Stimulated activated CD4-positive, alpha-beta T cell treated with anti-CD3 and anti-CD28 coated beads, Interleukin-15, amount 100 ng/mL, for 1 hour (primary cell): ENCODE measurements at places on chromosomes 6 and 20.

DNA sequence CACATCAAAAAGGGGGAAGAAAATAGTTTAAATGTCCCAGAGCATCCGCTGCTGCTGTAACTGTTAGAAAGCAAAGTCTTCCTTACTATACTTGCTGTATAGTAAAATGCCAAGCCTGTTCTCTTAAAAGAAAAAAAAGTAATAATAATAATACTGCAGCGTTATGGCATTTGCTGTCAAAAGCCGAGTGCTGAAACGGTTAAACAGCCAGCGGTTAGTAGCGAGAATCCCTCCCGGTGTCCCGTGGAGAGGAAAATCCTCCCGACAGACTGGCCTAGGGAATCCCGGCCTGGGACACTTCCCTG, 19.5 kb upstream of the NFATC2 start:
- DNase-seq = no peak

GRCh38 chr20:49833483-49833882, 20.9 kb downstream of the SLC9A8 start:
- DNase-seq = no peak

GRCh38 chr20:21936261-21936660, 230.8 kb downstream of the PAX1 start:
- DNase-seq = no peak

- no peak for DNase-seq
These were observed 131.8 kb downstream of the SLC23A2 start for GRCh38 chr20:4869290-4870193.

- DNase-seq = no peak
These were observed 61.6 kb downstream of the SRC start for GRCh38 chr20:37407573-37408002.

DNA sequence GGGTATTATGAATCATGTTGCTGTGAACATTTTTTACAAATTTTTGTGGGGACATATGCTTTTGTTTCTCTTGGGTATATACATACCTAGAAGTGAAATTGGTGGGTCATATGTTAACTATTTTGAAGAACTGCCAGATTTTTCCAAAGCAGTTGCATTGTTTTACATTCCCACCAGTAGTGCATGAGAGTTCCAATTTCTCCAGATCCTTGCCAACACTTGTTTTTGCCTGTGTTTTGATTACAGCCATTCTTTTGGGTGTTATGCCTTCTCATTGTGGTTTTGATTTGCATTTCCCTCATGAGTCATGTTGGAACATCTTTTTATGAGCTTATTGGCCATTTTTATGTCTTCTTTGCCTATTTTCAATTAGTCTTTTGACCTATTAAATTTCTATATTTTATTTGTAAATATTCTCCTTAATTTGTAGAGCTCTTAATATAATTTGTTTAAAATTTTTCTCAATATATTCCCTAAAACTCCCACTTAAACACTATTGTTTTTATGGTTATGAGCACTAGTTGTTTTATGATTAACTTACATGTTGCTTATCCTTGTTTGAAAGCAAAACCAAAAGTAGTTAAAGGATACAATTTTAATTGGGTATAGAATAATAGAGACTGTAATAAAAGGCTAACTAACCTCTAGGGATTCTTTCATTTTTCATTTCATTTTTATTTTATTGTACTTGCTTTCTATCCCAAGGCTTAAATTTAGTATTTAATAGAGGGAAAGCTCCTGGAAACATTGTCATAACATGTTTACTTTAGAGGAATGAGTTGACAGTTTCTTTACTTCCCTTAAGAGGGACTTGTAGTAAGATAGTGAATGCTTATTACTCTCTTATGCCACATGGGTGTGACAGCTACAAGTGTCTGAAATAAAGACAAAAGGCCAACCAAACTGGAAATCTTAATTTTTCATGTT, 5.5 kb downstream of the UBR2 start:
- DNase-seq = no peak

GRCh38 chr6:170292407-170293158, 1.7 kb upstream of the DLL1 start:
- DNase-seq = no peak

DNA sequence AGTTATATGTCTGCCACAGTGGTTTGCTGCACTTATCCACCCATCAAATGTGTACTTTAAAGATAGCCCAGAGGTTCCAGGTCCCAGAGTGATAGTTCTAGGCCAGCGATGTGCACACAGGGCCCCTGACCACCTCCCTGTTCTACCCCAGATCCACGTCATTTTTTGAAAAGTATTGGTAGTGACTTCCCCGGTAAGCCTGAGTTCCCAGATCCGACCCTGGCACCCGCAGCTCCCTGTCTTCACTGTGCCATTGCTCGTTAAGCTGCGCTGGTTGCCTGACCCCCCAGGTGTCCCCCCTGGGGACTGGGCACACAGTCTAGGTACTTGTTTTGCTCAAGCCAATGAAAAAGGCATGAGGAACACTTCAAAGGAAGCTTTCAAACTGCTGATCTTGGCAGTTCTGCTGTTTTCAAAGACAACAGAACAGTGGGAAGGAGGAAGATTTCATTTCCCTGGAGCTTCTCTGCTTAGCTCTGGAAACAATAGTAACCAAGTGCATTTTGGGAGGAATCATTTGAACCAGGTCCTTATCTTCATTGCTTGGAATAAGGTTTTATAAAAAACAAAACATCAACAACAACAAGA, 116.3 kb upstream of the TAB2 start:
- no peak for DNase-seq
